ENCODE measurements at places on chromosomes 6 and 20. TPM values are rescaled to one million over a fixed set of nuclear protein-coding genes. Genes with fewer than 3 reads are reported as not detected.

DNA sequence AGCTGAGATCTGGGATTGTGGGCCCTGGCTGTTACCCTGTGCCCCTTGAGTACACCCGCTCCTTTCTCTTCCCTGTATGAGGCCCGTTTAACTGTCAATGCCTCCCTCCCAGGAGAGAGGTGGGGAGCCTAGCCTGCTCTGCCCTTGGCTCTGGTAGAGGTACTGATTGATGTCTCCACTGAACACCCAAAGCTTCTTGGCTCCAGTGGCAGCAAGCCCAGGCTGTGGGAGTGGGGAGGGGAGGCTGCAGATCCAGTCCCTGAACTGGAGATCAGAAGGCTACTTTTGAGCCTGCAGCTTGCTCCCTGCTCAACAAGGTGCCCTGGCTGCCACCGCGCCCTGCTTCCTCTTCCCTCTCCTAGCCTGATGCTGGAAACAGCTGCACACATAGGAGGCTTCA is 7.5 kb downstream of the LRRC73 start:
- H3K36me3 ChIP-seq: peaks cover 82% of the 10 kb centered on the region
- no peak overlapping the region for H3K4me3 ChIP-seq
- no peak for DNase-seq

DNA sequence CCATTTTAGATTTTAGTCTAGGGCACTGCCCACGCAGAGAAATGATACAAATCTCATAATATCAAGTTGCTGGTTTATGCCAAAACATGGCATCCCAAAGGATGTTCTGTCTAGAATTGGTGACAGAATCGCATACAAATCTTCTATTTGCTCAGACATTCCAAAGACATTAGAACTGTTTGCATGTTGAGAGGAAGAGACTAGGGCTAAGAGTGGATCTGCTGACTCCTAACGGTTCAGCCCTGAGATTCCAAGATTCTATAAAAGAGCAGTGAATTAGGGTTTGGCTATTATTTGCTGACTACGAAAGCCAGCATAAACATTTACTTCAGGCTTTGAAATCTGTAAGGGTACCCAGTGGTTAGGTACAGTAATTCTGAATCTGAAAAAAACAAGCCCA is 3.6 kb downstream of the EPB41L2 start:
- H3K4me1 ChIP-seq: peaks cover 37% of the 10 kb centered on the region
- H3K4me3 ChIP-seq: no peak overlapping the region
- no peaks in the 10 kb centered on the region for H3K27me3 ChIP-seq
- H3K36me3 ChIP-seq: peaks cover 8% of the 10 kb centered on the region
- no peak overlapping the region for H3K27ac ChIP-seq

- peaks cover 30% of the 10 kb centered on the region for H3K27me3 ChIP-seq
- DNase-seq: no peak
- H3K27ac ChIP-seq: no peak overlapping the region
These were observed 537.5 kb downstream of the QKI start for GRCh38 chr6:163952005-163952404.

DNA sequence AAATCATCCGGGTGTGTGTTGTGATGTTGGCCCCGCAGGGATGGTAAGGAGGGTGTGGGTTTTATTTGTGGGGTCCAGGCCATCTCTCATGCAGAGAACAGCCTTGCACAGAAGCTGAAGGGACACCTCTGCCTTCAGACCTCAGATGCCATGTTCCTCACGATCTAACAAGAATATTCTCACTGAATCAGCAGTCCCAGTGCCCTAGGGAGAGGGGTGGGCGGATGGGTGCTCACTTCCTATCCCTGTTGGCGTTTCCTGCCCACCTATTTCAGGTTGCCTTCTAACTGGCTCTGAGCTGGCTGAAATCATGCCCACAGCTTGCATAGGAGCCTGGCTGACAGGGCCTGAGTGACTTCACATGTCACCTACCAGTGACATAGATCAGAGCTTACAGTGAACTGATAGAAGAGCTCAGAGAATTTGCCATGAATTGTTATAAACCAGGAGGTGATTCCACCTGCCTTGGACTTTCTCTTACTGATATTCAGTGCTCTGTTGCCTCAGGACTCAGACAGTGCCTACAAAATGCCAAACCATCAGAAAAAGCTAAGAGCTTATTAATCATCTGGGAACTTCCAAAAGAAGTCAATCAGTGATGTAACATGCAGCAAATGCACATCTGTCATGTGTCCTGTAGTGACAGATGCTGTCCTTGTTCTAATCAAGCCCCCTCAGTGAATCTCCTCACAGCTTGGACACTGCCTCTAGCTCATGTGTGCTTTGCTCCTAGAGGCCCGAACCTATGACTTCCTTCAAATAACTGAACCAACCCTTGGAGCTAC is 285.8 kb upstream of the PRND start:
- H3K4me1 ChIP-seq: no peaks in the 10 kb centered on the region
- H3K27ac ChIP-seq: no peak overlapping the region
- no peaks in the 10 kb centered on the region for H3K36me3 ChIP-seq
- H3K27me3 ChIP-seq: no peaks in the 10 kb centered on the region

- peaks cover 54% of the 10 kb centered on the region for H3K36me3 ChIP-seq
- peaks cover 60% of the 10 kb centered on the region for H3K4me1 ChIP-seq
- H3K4me3 ChIP-seq: peak overlapping the region; percentile 52
- H3K27me3 ChIP-seq: no peaks in the 10 kb centered on the region
- DNase-seq: no peak
These were observed 31.9 kb upstream of the FAM83D start for GRCh38 chr20:38894091-38894847.

DNA sequence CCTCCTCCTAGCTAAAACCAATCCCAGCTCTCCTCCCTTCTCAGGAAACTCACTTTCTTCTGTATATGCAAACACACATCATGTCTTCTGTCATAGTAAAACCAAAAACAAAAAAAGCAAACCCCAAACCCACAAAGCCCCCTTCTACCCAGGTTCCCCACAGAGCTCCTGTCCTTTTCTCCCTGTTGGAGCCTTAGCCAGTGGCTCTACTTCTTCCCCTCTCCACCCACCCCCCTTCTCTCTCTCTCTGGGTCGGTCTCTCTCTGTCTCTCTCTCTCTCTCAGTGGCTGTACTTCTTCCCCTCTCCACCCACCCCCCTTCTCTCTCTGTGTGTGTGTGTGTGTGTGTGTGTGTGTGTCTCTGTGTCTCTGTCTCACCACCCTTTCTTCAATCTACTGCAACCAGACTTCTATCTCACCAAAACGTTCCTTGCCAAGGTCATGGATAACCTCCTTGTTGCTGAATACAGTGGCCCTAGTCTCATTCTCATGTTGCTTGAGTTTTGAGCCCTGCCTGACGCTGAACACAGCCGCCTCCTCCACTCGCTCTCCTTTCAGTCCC is 8.7 kb upstream of the OSER1 start:
- peaks cover 33% of the 10 kb centered on the region for H3K4me1 ChIP-seq
- H3K4me3 ChIP-seq: no peak overlapping the region
- H3K27ac ChIP-seq: no peak overlapping the region
- DNase-seq: no peak

DNA sequence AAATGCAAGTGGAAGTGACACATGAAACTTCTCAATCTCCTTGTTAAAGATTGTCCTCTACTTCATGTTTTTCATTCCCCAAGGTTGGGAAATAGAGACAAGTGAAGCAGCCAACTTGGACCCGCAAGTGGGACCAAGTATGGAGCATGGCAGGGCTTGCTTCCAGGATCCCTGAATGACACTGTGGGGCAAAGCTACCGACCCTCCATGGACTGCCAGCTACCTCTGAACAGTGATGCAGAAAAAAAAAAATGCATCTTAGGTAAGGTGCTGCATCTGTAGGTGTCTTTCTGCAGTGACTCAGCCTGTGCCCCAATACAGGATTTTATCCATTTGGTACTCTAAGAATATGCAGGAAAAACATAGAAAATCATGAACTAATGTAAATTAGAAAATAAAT is 119.1 kb upstream of the ENPP5 start:
- H3K4me3 ChIP-seq: no peak overlapping the region
- H3K36me3 ChIP-seq: no peaks in the 10 kb centered on the region
- H3K4me1 ChIP-seq: peaks cover 8% of the 10 kb centered on the region
- no peak overlapping the region for H3K27ac ChIP-seq
- no peak for DNase-seq

DNA sequence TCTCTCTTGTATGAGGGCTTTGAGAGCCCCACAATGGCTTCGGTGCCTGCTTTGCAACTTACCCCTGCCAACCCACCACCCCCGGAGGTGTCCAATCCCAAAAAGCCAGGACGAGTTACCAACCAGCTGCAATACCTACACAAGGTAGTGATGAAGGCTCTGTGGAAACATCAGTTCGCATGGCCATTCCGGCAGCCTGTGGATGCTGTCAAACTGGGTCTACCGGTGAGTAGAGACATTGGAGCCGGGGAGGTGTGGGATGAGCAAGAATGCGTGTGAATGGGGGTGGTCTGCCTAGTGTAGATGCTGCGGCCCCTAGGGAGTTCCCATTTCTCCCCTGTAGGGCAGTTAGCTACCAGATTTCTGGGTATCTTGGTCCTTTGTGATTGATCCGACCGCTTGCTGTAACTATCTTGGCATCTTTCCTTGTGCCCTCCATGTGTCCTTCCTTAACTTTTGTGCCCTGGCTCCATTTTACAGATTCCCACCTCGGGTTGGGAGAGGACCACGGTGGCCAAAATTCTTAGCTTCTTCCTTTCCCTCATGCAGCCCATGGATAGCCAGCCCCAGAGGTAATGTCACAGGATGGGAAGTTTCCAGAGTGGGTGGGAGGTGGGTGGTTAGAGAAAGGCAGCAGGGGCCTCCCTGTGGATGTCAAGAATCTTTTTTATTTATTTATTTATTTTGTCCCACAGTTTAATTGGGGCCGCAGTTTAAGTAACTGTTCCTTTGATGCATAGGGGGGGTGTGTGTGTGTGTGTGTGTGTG is 6.3 kb downstream of the BRD2 start:
- H3K4me1 ChIP-seq: peaks cover 52% of the 10 kb centered on the region
- H3K27me3 ChIP-seq: no peaks in the 10 kb centered on the region
- H3K27ac ChIP-seq: peak overlapping the region; percentile 99

DNA sequence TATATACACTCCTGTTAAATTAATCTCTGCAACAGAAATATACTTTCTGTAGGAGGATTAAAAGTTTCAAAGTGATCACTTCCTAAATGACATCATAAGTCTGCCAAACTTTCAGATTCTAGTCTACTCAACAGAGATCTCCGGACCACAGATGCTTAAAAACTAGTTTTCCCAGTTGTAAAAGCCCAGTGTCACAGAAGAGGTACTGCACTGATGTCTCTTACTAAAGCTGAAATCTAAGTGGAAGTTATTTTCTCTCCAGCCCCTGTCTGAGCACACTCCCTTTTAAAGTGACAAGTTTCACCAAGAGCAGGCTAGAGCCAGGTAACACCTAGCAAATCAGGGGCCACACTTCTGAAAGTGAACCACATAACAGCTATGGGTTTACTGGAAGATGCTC is 71.6 kb upstream of the DST start:
- H3K27me3 ChIP-seq: peaks cover 3% of the 10 kb centered on the region
- H3K4me3 ChIP-seq: no peak overlapping the region
- no peak overlapping the region for H3K27ac ChIP-seq
- no peaks in the 10 kb centered on the region for H3K4me1 ChIP-seq
- H3K36me3 ChIP-seq: no peaks in the 10 kb centered on the region
- DNase-seq: no peak

DNA sequence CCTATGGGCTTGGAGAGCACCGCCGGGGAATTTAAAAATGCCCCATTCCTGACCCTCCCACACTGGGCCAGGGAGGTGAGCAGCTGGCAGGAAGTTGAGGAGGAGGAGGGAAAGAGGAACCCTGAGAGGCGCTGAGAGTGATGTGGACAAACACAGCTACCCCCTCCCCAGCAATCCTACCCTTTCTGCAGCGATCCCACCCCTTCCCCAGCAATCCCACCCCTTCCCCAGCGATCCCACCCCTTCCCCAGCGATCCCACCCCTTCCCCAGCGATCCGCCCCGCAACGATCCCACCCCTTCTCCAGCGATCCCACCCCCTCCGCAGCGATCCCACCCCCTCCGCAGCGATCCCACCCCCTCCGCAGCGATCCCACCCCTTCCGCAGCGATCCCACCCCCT is 111.6 kb downstream of the SYCP2 start:
- H3K27me3 ChIP-seq: no peaks in the 10 kb centered on the region
- no peak overlapping the region for H3K27ac ChIP-seq
- no peak for DNase-seq
- no peak overlapping the region for H3K4me3 ChIP-seq
- H3K4me1 ChIP-seq: no peaks in the 10 kb centered on the region

DNA sequence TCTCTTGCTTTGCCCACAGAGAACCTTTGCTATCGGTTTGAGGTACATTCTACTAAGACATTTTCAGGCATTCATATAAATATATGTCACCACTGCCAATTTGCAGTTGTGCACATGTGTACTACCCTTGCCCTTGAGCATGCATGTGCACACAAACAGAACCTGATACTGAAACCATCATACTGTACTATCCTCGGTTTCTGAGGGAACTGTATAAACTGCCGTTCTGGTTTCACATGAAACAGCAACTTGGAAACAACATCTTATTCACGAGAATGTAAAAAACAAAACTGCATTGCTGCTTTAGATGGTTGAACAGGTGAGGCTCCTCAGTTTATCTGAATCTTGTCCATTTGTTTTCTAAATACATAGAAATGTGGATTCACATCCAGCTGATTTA is 151.2 kb upstream of the TMEM170B start:
- H3K4me3 ChIP-seq: peak overlapping the region; percentile 22
- no peak for DNase-seq
- no peaks in the 10 kb centered on the region for H3K27me3 ChIP-seq
- H3K27ac ChIP-seq: peak overlapping the region; percentile 84

GRCh38 chr6:106411643-106412200 is 51.2 kb downstream of the CRYBG1 start:
- no peak for DNase-seq
- H3K27me3 ChIP-seq: peaks cover 27% of the 10 kb centered on the region
- H3K27ac ChIP-seq: no peak overlapping the region
- H3K4me1 ChIP-seq: no peaks in the 10 kb centered on the region

- H3K27me3 ChIP-seq: no peaks in the 10 kb centered on the region
- no peak for DNase-seq
- no peak overlapping the region for H3K4me3 ChIP-seq
- H3K36me3 ChIP-seq: no peaks in the 10 kb centered on the region
- no peaks in the 10 kb centered on the region for H3K4me1 ChIP-seq
- no peak overlapping the region for H3K27ac ChIP-seq
These were observed 40.2 kb upstream of the CRISP1 start for GRCh38 chr6:49906526-49906925.

- no peak for DNase-seq
- H3K36me3 ChIP-seq: peaks cover 87% of the 10 kb centered on the region
- peaks cover 35% of the 10 kb centered on the region for H3K4me1 ChIP-seq
These were observed 13.9 kb downstream of the TNFAIP3 start for GRCh38 chr6:137880746-137881521.

Gene PKIB
- 0.81 TPM for total RNA-seq

Gene ECT2L
- not detected for total RNA-seq

Gene TCP11
- total RNA-seq: not detected

Gene ENPP1
- total RNA-seq: 0.27 TPM

Gene GPLD1
- 7.3 TPM for total RNA-seq

Gene NRSN2
- 12.8 TPM for total RNA-seq

Gene PRDM1
- 16.3 TPM for total RNA-seq

Gene TRAPPC3L
- total RNA-seq: not detected
